ENCODE measurements at places on chromosomes 12 and 14.

DNA sequence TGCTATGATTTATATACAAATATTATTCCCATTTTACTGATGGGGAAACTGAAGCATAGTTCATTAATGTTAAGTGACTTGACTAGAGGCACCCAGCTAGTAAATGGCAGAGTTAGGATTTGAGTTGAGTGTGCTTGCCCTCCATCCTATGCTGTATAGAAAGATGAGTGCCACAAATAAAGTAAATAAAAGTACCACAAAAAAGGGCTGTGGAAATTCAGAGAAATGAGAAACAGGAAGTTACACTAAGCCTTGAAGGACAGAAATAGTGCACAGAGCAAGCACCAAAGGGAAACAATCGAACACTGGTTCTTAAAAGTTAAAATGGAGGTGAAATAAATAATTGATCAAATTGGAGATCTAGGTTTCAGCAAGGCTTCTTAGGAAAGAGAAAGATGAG lies 9.2 kb upstream of the ABCD2 start:
- DNase-seq, result no peak

DNA sequence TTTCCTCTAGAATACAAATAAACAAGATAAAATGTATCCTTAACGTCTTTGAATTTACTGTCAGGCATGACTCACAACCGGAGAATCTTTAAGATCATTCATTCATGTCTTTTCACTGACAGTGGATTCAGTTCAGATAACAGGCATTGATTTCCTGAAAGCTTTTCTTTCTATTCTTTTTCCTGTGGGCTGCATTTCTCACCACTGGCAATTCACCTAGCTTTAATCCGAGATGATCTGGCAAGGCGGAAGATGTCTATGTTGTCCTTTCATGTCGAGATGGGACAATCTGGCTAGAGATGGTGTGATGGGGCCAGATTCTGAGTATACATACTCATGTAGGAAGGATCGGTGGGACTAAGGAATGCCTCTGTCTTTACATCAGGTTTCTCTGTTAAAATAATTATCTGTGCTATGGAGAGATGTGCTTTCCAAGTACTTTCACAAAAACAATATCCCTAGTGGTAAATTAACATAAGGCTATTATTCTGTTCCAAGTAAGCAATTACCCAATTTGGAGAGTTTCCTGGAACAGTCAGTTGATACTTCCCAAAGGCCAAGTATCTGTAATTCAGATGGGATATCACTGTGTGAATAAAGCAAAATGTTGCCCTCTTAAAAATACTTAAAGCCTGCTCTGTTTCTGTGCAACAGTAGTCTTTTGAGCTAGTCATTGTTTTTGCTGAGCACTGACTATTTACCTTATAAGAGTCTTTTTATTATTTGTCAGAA lies 17.8 kb downstream of the ACSS3 start:
- no peak for DNase-seq

- no peak for DNase-seq
Observed at GRCh38 chr12:69514111-69514510, 43.9 kb downstream of the FRS2 start.

- DNase-seq, result peak; percentile 49
Observed at GRCh38 chr14:63045612-63046320, 508 bp upstream of the KCNH5 start.

DNA sequence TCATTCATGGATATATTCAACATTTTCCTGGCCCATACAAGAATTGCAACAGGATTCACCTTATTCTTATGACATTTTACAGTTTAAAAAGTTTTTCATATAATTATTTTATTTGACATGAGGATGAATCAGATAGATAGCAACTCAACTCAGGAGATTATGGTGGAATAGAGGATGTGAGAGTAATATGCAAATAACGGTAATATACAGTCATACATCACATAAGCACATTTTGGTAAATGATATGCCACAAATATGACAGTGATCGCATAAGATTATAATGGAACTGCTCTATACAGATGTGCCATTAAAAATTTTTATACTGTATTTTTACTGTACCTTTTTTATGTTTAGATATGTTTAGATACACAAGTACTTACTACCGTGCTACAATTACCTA lies 24.1 kb upstream of the CRADD start:
- DNase-seq, result no peak

- DNase-seq, result no peak
Observed at GRCh38 chr12:25500651-25501050, 52.4 kb downstream of the LMNTD1 start.

DNA sequence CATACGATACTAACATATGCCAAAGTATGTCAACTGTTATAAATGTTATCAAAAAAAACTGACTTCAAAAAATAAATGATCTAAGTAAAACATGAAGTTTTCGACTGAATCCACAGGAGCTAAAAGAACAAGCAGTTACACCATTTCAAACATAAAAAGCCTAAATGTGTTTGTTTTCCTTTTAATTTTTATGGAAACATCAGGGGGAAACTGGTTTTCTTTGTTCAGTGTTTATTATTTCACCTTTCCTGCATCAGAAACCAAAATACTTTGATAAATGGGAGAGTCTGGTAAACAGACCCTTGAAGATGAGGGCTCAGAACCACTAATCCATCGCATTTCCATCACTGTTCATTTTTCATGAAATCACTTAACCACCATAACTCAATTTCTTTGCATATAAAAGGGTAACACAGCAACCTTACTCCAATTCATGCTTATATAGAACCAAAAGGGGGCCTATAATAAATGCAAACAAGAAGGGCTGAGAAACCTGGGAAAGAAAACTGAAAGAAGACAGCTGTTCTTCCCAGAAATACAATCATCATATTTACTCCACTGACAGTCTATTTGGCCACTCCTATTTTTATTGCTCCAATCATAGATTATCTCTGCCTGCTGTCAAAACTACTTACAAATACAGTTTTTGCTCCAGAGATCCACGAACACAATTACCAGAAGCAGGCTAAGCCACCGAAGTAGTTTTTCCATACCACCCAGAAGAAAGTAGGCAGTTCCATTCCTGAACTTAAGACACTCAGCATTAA lies 17.0 kb downstream of the FGD6 start:
- peak; percentile 28 for DNase-seq

- DNase-seq, result peak; percentile 60
Observed at GRCh38 chr12:92439420-92439805, 263.4 kb upstream of the PLEKHG7 start.

DNA sequence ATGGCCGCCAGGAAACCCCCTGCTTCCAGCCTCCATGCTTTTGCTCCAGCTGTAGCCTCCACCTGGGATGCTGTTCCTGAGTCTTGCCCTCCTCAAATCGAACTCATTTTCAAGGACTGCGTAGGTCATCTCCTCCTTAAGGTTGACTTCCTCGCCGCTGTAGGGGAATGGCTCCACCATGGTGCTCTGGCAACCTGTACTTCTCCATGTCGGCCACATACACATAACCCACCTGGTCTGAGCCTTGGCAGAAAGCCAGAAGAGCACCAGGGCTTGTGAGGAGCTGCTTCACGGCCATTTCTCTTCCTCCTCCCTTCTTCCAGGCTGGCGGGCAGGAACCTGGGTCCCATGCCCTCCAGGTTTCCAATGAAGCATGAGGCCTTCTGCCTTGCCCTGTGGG lies 36.7 kb upstream of the BEGAIN start:
- no peak for DNase-seq

DNA sequence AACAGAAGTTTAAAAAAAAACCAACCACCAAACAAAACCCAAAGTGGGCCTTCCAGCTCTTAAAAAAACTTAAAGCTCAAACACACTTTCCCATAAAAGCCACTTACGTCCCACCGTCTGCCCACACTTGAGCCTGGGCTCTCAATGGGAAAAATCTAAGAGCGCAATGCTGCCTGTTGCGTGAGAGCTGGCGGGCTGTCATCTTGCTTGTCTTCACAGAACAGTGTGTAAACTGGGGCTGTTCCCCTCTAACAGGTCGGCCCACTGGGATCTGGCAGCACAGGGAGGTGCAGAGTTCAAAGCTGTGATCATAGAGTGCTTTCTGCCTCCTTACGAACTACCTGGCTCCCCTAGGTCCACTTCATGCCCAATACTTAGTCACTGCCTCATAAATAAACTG lies 80.0 kb downstream of the DICER1 start:
- no peak for DNase-seq

GRCh38 chr12:5052348-5052747 lies 8.7 kb downstream of the KCNA5 start:
- DNase-seq, result no peak

GRCh38 chr12:103783744-103784664 lies 57.0 kb downstream of the NT5DC3 start:
- DNase-seq, result no peak

- DNase-seq, result no peak
Observed at GRCh38 chr12:89544022-89544421, 18.2 kb upstream of the POC1B start.

DNA sequence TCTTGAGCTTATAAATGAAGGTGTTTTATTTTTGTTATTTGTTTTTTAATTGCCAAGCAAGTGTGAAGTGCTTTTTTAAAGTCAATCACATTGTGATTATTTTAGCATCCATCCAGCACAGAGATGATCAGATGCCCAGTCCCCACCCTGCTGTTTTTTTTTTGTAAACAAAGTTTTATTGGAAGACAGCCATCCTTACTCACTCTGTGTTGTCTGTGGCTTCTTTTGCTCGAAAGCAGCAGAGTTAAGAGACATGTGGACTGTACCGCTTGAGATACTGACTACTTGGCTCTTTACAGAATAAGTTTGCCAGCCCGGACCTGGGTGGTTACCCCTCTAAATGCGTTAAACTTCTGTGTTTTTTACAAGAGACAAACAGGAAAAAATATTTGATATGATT lies 30.9 kb upstream of the AMN start:
- peak; percentile 65 for DNase-seq

Measured in HCEC 1CT (cell line).